ENCODE measurements at places on chromosomes 5 and 9.

DNA sequence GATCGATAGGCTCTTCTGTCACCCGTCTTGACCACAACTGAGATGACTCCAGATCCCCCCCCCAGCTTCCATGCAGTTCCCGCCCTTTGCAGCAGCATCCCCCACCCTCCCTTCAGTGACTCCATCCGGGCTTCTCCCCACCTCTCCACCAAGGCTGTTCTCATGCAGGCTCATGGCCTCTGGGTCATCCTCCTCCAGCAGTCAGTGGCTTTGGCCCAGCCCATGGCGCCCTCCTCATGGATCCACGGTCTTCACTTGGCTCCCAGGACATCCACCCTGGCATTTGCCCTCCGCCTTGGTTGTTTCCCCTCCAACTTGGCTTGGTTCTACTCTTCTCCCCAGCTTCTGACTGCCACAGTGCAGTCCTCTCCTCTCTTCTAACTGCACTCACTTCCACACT, 96.7 kb upstream of the RUFY1 start:
- DNase-seq: no peak

GRCh38 chr9:24986331-24986730, 440.6 kb upstream of the IZUMO3 start:
- DNase-seq: no peak

DNA sequence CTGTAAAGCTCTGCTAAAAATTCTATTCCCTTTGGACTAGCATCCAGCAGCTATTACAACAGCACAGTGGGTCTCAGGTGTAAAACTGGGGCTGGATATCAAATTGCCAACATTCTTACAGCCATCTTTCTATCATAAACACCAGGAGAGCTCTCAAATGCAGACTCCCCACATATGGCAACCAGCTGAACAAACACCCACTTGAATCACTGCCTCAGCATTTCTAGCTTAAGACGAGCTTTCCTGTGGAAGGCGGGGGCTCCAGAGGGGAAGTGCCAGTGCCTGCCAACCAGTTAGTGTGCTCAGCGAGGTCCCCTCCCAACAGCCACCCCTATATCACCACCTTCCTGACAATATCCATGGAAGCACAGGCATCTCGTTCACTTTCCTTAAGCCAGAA, 62.2 kb downstream of the IPPK start:
- no peak for DNase-seq

DNA sequence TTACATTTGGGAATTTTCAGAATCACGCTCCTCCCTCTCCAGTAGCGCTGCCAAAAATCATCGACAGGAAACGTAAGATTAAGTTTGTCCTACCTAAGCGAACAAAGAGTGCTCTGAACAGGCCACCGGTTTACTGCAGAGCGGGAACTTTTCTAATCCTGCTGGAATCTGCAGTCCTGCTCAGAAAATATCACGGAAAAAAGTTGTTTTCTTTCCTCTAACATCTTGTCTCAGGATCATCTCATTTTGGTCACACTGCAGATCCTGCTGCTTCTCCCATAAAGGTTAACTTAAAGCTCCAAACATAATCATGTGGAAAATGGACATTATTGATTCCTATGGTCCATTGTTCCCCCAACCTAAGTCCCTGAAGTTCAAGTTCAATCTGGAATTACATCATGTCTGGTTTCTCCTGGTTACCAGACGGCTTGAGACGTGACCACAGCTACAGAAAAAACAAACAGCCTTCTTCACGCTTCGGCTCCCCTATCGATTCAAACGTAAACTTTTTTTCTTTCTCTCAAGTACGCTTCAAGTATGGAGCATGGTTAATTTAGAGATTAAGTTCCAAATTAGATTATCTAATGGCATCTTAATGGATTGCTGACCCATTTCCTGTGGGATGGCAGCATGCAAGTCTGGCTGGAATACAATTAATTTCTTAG, 217.6 kb downstream of the NFIB start:
- no peak for DNase-seq

GRCh38 chr5:150999704-151000442, 20.5 kb upstream of the GPX3 start:
- no peak for DNase-seq

- DNase-seq: no peak
These were observed 136.7 kb downstream of the MAN2A1 start for GRCh38 chr5:109826426-109826825.

- no peak for DNase-seq
These were observed 397.5 kb downstream of the HTR1A start for GRCh38 chr5:63564789-63565188.

- no peak for DNase-seq
These were observed 39.2 kb downstream of the VAV2 start for GRCh38 chr9:133952598-133953550.

DNA sequence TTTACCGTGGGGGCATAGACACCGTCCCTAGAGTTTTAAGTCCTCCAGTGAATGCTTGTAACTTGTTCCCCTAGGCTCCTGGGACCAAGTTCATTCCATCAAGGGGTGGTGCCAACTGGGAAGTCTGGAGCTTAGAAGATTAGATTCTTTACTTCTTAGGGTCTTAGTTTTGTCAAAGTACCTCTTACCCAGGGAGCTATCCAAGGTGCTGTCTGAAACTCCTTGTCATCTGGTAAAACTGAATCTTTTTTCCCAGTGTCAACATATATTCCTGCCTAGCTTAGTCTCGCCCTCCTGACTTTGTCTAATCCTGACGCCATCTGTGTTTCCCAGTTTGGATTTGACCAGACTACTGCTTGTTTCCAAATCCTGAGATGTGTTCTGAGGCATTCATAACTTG, 41.6 kb downstream of the MAMDC2 start:
- DNase-seq: no peak

GRCh38 chr5:42949348-42950115, 90.6 kb downstream of the ANXA2R start:
- DNase-seq: peak; percentile 63

DNA sequence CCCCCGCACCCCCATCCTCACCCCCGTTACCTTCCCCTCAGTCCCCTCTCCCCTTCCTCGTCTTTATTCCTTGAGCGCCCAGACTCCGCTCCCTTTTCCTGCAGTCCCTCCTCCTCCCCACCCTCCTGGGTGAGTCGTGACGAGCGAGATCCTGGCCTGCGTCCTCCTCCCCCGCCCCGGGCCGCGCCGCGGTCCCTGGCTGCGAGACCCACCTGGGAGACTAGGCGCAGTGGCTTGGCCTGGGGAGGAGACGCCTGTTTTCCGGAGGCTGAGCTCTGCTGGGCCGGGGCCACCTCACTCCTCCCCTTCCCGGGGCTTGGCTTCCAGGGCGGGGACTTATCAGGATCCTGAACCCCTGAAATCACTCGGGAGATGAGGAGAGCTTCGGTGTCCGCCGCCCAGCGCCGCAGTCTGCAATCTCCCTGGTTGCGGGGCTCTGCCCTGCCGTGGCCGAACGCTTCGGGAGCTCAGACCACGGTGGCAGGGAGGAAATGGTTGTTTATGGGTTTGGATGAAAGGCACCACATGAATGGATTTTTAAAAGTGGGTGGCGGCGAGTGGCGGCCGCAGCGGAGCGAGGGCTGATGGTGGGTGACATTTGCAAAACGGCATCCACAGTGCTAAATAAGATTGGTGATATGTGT, 984 bp downstream of the STXBP1 start:
- DNase-seq: peak; percentile 27

DNA sequence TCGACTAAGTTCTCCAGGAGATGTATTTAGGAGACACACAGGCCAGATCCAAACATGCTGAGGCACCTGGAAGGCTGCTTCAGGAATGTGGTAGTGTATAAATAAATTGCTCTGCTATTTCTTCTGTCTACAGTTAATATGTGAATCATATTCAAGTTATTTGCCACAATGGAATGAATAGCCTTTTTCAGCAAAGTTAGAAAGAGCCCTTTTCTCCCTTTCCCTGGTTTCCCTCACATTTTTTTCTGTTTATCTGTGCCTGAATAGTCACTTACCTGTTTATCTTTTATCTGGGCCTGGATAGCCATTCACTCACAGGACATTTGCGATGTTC, 44.1 kb upstream of the CLINT1 start:
- DNase-seq: no peak

GRCh38 chr9:114434878-114435311, 47.1 kb upstream of the AKNA start:
- DNase-seq: no peak

- no peak for DNase-seq
These were observed 118.2 kb upstream of the MTAP start for GRCh38 chr9:21684231-21684630.

DNA sequence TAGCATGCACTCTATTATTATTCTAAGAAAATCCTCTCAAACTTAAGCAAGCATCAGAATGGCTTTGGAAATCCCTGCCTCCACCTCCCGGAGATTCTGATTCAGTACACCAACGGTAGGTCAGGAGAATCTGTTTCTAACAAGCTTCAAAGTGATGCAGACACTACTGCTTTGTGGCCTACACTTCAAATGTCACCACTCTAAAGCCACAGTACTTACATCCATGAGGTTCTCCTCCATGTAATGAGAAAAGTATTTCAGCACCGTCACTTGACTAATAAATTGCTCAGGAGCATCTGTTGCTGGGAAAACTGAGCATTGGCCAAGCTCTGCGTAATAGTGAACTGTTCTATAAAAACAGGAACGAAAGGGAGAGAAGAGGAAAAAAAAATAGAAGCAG, 4.8 kb downstream of the PLK2 start:
- no peak for DNase-seq

- DNase-seq: no peak
These were observed 139.2 kb upstream of the SMIM23 start for GRCh38 chr5:171646102-171647042.

- no peak for DNase-seq
These were observed 55.8 kb downstream of the PDE8B start for GRCh38 chr5:77266291-77266690.

DNA sequence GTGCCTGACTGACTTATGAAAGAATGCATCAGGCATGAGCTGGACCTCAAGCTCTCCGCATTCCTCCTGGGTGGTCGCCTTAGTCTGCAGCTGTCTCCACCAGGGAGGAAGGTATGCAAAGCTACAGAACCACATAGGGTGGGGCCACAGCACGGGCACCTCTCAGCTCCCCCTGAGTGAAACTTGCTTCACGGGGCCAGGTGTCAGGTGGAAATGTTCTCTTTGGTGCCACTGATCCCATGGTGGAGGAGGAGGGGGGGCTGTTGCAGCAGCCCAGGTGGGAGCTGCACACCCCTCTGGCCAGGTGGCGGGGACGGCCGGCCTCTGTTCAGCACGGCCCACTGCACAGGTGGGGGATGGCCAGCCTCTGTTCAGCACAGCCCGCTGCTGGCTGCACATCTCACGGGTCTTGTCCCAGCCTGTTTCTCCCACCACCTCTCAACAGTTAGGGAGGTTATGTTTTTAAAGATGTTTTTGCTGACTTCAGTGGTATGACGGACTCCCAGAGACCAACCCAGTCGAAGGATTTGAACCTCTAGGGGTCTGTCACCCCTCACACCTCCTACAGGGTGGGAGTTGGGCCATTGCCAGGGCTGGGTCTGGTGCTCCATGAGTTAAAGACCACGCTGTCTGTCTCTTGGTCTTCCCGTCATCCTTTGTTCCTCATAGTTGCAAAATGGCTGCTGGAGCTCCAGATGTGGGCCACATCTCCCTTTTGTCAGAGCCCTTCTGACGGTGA, 34.3 kb downstream of the MRPL36 start:
- no peak for DNase-seq

- DNase-seq: no peak
These were observed 74.9 kb upstream of the PHYKPL start for GRCh38 chr5:178307267-178308045.

- no peak for DNase-seq
These were observed 137.9 kb downstream of the BNC2 start for GRCh38 chr9:16732546-16732945.

DNA sequence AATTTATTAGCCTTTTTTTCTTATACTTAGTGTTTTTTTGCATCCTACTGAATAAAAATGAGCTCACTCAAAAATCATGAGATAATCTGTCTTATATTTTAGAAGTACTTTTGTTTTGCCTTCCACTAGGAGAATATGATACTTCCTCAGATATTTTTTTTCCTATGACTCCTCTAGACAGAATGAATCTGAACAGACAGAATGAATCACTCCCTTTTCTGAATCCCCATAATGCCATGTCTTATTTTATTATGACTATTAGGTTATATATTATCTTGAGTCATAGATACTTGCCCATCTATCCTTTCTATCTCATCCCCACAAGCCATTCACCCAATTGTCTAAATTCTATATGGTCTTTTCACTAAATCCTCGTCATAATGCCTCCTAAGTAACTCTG, 134.6 kb downstream of the BRINP1 start:
- no peak for DNase-seq

- DNase-seq: no peak
These were observed 1.7 kb upstream of the PTGER4 start for GRCh38 chr5:40678026-40678425.

DNA sequence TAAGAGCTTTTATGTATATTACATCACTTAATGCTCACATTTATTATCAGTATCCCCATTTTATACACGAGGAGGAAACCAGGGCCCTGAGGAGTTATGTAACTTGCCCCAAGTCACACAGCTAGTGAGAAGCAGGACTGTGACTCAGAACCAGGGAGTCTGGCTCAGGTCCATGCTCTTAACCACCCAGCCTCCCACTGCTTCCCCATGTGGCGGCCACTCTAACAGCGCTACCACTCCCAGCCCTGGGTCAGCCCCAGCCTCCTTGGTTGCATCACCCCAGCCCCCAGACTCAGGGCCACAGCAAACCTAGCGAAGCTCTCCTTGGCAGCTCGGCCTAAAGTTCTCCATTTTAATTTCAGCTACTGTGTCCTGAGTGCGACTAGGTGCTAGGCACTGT, 159.1 kb downstream of the PAX5 start:
- DNase-seq: no peak

DNA sequence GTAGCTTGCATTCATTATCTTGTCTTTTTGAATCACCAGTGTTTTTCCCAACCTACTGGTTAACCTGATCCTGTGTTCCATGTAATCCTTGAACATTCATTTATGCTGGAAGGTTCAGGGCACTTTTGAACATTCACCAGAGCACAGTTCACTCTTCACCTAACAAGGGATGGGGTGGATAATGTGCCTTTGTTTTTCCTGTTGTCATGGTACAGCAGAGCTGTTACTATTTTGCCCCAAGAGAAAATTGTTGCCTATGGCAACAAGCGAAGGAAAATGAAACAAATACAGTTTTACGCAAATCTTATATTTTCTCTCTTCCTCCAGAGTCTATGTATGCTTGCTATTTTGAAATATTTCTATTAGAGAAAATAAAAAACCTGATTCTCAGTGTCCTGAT, 60.3 kb upstream of the RIOK2 start:
- DNase-seq: no peak

Measured in stimulated activated CD4-positive, alpha-beta T cell treated with anti-CD3 and anti-CD28 coated beads, Interleukin-4, amount 100 ng/mL, for 24 hours (primary cell).